Retina (tissue), 1 donor: ENCODE measurements at places on chromosomes 5 and 9.

DNA sequence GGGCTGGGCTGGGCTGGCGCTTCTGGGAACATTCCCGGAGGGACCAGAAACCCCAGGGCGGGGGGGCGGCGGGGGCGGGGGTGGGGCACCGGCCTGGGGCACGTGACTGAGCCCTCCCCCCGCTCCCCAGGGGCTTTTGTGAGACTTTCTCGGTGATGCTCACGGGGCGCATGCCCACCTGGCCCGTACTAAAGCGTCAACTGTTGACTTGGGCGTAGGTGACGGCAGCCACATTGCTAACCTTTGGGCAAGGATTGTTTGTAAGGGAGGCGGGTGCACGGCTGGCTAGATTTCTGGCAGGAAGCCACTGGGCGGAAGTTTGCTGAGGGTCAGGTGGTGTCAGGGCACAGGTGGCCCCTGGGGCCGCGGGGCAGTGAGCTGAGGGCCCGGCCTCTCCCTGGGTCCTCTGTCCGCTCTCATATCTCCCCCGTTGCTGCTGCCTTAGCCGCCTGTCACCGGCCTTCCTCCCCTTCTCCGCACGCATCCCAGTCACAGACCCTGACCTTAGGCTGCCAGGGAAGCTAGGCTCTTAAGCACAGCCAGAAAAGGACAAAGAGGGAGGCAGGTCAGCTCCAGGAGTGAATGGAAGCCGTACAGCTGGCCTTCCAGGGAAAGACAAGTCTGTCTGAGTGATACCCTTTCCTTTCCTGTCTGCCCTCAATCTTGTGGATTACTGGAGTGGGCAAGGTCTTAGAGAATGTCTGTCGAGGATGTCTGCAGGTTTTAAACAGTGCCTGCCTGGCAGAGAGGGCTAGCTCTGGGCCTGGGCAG is 812 bp downstream of the CACFD1 start:
- DNase-seq, result peak; percentile 71

DNA sequence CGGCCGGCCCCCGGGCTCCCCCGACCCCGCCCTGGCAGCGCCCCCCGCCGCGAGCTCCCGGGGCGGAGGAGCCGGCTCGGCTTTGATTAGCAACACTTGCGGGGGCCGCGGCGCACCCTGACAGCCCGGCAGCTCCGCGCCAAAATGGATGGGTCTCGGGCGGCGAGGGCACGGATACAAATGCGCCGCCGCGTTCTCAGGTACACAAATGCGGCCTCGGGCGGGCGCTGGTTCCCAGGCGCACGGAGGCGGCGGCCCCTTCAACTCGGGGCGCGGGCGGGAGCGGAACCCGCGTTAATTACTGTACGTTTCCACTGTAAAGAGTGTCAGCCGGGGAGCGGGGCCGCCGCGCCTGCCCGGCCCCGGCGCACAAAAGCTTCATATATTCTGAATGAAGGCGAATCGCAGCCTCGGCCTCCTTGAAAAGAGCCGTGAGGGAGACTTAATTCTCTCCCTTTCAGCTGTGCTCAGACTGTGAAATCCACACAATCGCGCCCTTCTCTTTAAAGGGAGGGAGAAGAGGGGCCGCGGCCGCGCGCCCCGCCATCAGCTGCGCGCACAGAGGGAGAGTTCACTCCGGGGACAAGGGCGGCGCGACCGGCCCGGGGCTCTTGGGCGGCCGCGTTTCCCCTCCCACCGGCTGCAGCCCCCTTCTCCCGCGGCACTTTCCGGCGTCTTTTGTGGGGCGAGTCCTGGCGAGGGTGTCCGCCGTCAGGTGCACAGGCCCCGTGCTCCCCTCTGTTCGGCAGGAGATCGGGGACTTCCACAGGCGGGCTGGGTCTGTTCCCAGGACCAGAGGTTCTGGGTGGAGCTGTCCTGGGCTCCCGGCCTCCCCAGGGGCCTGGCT is 27.0 kb downstream of the MSX2 start:
- DNase-seq, result peak; percentile 90

- DNase-seq, result no peak
These were observed 220.1 kb downstream of the DAB2IP start for GRCh38 chr9:121871431-121872025.

DNA sequence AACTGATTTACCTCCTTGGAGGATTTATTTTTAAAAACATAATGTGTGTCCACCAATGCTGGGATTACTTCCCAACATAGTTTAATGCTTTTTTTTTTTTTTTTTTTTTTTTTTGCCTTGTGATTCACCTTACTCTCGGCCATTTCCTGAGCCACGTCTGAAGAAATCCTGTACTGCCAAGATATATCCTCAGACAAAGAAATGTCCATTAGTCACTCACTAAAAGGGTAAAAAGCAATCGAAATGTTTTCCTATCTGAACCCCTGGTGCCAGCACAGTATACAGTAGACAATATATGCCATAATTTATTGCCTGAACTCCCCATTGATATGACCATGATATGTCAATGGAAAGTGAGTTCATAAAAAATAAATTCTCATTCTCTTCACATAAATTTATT is 344.1 kb downstream of the BNC2 start:
- no peak for DNase-seq

- DNase-seq, result no peak
These were observed 16.7 kb upstream of the AKNA start for GRCh38 chr9:114404531-114404930.

DNA sequence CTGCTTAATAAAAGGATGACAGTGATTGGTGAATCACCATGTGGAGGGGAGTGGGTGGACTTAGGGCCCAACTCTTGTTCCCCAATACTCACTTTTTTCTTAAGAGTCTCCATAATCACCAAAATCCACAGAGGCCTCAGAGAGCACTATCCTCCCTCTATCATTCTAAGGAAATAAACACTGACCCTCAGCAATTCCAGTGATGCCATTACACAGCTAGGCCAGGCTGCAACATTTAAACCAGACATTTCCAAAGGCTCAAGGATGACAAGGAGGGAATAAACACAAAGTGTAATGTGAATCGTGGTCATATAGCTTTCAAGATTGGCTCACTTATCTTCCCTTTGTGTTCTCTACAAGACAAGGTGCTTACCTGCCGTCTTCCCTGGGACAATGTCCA is 2.4 kb upstream of the ARSI start:
- DNase-seq, result no peak

GRCh38 chr9:135306699-135307098 is 172.9 kb upstream of the PPP1R26 start:
- no peak for DNase-seq

DNA sequence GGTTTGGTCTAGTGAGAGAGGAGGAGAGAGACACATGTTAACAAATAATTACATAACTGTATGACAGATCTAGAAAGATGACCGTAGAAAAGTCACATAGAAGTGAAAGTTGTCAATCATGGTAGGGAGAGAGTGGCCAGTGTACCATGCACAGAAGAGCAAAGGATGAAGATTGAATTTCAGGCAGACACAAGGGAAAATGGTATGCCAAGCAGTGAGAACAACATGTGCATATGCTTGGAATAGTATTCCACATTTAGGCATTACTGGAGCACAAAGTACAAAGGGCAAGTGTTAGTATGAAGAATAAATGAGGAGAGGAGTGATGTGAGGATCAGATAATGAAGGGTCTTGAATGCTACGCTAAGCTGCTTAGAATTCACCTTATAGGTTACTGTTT is 20.3 kb downstream of the GRIN3A start:
- no peak for DNase-seq

GRCh38 chr9:134502266-134502791 is 139.3 kb upstream of the COL5A1 start:
- DNase-seq, result no peak

- DNase-seq, result no peak
These were observed 132.3 kb upstream of the SLIT3 start for GRCh38 chr5:169433221-169433651.

DNA sequence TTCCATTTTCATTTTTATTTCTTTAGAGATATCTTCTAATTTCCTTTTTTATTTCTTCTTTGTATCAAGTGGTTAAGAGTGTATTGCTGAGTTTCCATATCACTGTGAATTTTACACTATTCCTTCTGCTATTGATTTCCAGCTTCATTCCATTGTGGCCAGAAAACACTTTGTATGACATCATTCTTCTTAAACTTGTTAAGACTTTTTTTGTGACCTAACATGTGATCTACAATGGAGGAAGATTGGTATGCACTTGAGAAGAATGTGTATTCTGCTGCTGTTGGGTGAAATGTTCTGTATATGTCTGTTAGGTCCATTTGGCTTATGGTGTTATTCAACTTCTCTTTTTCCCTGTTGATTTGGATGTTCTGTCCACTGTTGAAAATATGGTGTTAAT is 274.2 kb upstream of the PUM3 start:
- DNase-seq, result no peak

DNA sequence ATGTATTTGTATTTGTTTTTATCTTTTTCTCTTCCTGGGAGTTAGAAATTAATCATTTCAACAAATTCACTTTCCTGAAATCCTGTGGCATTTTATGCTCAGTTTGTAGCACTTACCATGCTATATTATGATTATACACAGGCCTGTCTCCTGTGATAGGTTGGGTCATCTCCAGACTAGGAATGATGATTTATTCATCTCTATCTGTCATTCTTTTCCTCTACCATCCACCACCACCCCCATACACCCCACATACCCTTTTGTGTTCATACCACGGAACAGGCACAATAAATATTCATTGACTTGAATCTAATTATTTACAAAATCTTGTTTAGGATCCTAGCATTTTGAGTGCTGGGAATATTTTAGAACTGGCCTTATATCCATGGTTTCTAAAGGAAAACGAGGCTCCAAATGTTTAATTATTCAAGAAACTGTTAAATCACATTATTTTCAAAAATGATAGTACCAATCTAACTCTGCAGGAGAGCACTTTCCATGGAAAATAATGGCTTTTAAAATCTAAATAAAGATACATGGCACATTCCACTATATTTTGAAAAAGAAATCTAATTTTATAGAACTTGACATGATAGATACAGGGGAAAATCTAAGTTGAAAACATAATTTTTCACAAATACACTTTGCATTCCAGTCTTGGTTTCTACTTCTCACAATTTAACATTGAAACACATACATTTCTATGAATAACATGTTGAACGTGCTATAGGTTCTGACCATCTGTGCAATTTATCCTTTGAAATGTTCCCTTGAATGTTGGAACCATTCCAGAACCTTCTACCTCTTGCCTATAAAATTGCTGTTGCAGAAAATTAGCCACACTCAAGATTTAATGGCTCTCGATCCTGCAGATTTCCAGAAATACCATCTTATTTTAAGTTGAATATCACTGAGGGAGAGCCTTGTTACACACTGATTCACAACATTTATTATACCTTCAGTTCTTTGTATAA is 89.3 kb downstream of the STARD4 start:
- DNase-seq, result peak; percentile 4

DNA sequence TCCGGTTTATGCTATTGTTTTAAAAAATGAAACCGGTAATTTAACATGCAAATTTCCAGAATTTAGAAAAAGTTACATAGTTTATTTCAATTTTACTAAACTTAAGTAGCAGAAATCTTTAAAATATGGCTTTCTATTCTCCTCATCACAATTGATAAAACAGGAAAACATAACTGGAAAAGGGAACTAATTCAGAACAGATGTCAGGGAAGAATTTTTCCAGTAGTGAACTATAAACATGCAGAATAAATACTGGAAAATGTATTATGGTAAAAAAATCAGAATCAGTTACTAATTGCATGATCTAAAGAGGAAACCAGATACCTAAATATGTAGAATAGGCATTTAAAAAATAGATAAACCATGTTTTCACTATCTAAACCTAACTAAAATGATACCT is 7.3 kb upstream of the NR4A3 start:
- no peak for DNase-seq

DNA sequence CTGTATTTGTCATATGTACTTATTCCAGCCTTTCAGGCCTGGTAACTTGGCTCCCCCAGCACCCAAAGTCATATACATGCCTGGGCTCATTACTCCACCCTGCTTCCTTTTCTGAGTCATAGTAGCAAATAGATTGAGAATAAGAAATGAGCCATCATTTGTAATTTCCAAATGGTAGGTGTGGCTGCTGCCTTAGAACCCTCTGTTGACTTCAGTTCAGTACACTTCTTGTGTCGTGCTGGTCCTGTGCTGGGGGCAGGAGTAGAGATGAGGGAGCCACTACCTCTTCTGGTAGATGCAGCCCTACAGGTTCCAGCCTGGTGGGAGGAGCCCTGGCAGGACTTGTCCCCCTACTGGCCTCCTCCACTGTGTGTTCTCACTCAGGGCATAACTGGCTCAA is 11.1 kb downstream of the GM2A start:
- no peak for DNase-seq

DNA sequence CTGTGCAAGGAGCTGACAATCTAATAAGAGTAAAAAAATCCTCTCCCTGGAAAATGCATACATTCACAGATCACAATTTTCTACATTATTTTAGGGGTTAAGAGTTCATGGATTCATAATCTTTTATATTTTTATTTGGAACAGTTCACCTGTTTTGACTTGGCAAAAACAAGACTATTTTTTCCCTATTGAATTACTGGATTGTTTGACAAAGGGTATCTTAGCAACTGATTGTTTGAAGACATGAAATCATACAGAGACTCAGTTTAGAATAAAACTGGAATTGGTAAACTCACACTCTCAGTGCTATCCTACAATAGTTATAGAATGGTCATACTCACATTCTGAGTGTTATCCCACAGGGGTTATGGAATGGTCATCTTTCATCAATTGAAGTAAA is 358.2 kb upstream of the PTGER4 start:
- no peak for DNase-seq

DNA sequence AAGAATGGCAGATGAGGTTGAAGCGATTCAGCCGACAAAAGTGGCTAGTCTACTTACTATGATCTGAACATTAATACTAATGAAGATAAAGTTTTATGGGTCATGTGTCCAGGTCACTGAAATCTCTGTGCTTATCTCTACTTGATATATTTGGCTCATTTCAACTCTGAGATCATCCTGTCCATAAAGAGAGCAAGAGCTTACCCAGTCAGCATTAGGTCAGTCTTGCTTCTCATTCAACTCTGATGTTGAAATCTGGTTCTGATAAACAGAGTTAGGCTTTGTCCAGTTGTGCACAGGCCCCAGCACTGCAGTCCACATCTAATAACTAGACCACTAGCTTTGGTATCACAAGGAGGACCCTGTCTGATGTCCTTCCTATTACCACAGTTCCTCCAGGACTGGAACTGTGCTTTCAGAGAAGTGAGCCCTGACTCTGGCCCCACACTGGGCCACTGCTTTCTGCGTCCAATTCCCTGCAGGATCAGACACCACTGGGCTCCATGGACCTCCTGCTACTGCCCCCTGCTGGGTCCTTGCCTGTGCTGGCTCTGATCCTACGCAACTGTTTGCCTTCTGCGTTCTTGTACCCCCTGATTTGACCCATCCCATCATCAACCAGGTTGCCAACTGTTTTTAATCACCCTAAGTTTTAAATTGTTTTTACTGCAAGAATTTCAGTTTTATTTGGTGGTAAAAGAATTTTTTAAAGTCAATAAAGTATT is 23.7 kb upstream of the FAM120A start:
- DNase-seq, result no peak

GRCh38 chr5:133478199-133478985 is 133.9 kb downstream of the FSTL4 start:
- DNase-seq, result peak; percentile 72
